Right ventricle myocardium inferior (tissue), 1 donor: ENCODE measurements at places on chromosomes 3 and 15. TPM values are rescaled to one million over a fixed set of nuclear protein-coding genes. Genes with fewer than 3 reads are reported as not detected.

The SCAANT1 gene
- not detected for total RNA-seq

The PARP15 gene
- 0.51 TPM for total RNA-seq

DNA sequence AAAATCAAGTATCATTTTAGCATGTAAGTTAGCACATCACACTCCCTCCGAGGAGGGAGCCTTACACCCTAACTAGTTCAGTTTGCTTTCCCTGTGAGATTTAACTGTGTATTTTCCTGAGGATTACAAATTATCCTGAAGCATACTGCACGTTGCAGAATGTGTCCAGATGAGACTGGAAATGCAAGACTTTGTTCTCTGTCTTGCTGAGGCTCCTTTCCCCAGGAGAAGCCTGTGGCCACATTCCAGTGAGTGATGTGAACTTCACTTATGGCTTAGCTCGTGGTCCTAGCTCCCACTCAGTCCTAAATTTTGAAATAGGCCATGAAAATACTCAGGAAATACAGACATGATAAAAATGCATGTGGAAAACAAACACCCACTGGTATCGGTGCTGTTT, 23.7 kb downstream of the PDZRN3 start:
- DNase-seq, result no peak

- DNase-seq, result no peak
Measured at GRCh38 chr3:25144430-25144829, 283.6 kb upstream of the RARB start.

DNA sequence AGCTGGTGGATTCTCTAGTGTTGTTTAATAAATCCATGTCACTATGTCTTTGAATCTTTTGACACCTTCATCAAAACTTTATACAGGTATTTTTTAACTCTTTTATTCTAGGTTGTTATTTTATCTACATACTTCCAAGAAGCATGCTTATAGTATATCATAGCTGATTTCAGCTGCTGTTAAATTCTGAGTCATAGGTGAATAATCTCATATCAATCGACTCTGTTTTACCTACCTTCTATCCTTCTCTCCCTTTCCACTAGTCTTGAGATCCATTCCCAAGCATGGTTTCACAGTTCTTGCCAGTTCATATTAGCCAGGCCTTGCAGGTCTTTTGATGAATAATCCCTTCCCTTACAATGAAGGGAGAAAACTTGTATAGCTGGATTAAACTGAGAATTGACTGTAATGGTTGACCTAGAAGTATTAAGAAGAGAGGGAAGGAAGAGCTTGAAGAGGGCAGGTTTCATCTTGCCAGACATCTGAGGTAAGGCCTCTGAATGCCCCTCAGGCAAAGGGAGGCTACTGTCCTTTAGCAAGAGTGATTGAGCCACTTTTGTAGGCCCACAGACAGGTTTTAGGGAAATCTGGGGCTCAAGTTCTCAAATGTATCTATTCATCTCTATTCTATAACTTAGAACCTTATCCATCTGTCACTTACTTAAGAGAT, 146.4 kb downstream of the EPHA6 start:
- DNase-seq, result no peak
